ENCODE measurements at places on chromosomes 7 and 10.

GRCh38 chr7:41809940-41810576 lies 107.2 kb upstream of the INHBA start:
- no peak for DNase-seq

DNA sequence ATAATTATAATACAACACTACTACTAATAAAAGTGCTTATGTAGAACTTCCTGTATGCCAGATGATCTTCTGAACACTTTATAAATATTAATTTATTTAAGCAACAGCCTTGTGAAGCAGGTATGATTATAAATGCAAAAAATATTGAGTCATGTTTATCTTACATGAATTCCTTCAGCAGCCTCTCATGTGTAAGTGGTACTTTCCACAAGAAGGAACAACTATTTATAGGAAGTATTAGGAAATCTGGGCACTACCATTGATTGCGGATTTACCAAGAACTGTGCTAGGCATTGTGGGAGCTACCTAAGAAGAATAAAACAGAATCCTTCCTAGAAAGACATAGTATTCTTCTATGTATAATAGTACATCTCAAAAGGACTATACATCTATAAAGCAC lies 10.7 kb upstream of the STEAP4 start:
- DNase-seq = no peak

GRCh38 chr7:32161708-32162107 lies 91.5 kb upstream of the PDE1C start:
- DNase-seq = no peak

- no peak for DNase-seq
Measured at GRCh38 chr7:7109934-7110333, 72.4 kb upstream of the C1GALT1 start.

- DNase-seq = no peak
Measured at GRCh38 chr7:133501771-133502170, 248.9 kb downstream of the EXOC4 start.

DNA sequence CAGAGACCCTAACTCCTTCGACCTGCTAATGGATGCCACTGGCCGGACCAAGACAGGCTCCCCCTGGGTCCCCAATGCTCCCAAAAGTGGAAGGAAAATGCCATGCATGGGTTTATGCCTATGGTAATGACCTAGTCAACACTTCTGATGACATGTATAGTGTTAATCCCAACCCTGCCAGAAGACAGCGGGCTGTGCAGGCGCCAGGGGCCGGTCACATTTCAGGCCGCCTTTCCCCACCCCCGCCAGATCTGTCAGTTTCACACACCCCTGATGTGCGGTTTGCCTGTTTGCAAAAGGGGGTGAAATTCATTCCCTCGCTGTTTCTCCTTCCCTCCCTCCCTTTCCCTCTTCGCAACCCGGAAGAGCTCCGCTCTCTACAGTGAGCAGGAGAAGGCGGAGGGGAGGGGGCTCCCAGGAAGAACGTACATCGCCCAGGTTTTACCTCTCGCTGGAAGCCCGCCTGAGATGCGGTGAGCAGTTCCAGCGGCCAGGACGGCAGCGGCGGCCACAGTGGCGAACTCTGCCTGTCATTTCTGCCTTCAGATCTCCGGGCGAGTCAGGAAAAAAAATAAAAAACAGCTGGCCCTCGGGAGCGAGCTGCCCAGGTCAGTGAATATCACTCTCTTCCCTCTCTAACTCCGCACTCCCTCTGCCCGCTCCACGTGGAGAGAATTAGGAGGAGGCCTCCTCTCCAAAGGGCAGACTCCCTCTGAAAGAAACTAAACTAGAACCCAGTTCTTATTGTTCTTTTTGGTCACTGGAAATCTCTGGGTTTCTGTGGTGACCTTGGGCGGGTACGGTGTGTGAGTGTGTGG lies 9.4 kb upstream of the GATA3 start:
- DNase-seq = no peak

DNA sequence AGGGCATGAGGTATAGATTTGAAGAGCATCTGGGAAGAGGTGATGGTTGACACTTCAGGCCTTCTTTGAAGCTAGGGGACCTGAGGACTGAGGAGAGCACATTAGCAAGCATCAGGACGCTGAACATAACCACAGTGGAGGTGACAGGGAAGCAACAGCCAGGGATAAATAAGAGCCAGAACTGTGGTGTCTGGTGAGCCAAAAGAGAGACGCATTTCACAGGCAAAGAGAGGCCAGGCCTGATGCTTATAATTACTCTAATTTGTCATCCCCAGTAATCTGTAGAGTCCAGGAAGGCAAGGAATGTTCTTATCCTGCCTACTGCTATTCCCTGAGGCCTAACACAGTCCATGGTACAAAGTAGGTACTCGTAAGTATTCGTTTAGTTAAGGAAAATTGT lies 10.4 kb upstream of the FAS start:
- DNase-seq = no peak

- no peak for DNase-seq
Measured at GRCh38 chr10:28077889-28078288, 79.0 kb upstream of the ODAD2 start.

GRCh38 chr7:7869651-7870050 lies 98.9 kb upstream of the GLCCI1 start:
- no peak for DNase-seq

- no peak for DNase-seq
Measured at GRCh38 chr10:30387646-30388243, 38.7 kb upstream of the MTPAP start.

DNA sequence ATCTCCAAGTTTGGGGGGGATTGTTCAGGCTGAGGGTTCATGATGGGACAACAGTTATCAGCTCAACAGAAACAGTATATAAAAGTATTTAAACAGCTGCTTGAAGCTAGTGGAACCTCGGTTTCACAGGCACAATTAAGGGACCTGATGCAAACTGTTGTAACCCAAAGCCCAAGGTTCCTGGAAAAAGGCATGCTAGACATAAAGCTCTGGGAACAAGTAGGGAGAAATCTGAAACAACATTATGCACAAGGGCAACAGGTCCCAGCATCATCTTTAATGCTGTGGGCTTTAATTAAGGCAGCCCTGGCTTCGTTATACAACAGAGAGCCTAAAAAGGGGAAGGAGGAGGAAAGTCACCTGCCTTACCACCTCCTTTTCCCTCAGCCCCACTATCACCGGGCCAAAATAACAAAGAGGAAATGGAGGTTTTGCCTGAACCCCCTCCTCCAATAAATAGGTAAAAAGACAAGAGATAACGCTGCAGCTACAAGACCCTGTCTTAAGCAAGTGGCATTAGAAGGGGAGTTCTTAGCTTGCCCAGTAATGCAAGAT lies 83.2 kb upstream of the GPR22 start:
- no peak for DNase-seq

GRCh38 chr10:119655566-119656001 lies 4.4 kb downstream of the BAG3 start:
- DNase-seq = no peak

GRCh38 chr7:106047818-106048705 lies 64.0 kb downstream of the SYPL1 start:
- no peak for DNase-seq

DNA sequence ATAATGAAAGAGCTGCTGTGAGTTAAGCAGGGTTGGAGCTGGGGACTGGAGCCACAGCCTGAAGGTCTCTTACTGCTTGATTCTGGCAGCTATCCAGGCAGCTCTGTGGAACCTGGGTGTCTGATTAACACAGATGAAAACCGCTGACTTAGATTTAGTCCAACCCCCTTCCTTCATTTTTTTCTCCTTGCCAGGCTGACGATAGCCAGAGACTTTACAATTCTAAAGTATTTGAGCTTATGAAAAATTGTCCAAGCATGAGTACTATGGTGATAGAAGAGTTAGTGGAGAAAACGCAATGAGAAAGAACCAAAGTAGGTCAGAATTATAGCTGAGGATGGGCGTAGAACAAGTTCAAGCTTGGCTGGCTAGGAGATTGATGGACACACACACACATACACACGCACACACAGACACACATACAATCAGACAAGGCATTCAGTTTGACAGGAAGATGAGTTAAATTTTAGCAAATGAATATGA lies 13.5 kb upstream of the GPR85 start:
- DNase-seq = no peak

DNA sequence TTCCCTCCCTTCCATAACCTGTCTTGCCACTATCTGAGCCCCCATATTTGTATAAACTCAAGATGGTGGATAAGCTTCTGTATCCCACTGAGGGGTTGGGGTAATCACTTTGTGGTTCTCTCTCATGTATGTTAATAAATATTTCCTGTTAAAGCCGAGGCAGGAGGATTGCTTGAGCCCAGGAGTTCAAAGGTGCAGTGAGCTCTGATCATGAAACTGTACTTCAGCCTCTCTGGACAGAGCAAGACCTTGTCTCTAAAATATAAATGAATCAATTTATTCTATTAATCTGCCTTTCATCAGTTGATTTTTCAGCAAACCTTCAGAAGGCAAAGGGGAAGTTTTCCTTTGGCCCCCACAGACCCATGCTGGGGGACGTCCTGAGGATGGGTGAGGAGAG lies 1.8 kb upstream of the RARRES2 start:
- DNase-seq = no peak

DNA sequence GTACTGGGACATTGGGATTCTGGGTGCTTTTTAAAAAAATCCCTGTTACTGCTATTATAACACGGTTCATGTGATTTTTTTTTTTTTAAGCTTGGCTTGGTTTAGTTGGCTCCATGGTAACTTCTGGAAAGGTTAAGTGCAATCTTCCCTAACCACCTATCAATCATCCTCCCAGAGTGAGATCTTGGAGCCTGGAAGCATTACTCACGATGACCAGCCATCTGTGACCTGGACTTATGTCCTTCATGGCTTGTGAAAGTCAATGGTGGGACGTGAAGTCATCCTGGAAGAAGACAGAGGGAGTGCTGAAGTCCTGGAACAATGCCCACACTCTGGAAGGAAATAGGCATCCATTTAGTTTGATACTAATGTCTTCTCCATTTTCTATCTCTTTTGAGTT lies 135.5 kb upstream of the FRMD4A start:
- peak; percentile 36 for DNase-seq
